ENCODE measurements at places on chromosomes 7 and 10.

DNA sequence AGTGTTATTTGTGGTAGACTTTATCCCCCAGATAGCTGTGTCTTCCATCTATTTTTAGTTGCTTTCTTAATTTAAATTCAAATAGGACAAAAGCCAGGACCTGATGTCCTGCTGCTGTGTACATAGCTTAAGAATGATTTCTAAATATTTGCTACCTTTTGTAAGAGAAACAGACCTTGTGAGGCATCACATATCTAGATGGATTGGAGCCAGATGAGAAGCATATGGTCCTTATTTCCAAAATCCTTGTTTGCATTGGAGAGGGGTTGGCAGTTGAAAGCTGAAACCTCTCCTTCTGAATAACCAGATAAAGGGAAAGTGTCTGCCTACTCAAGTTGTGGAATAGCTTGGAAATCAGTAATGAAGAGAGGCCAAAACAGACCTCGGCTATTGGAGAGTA, 50.7 kb upstream of the AMPH start:
- no peak overlapping the region for H3K27ac ChIP-seq
- H3K4me3 ChIP-seq, result no peak overlapping the region
- no peaks in the 10 kb centered on the region for H3K4me1 ChIP-seq
- H3K36me3 ChIP-seq, result no peaks in the 10 kb centered on the region
- no peaks in the 10 kb centered on the region for H3K27me3 ChIP-seq
- no peak for DNase-seq

GRCh38 chr10:49093922-49094321, 21.4 kb downstream of the VSTM4 start:
- no peak overlapping the region for H3K27ac ChIP-seq
- H3K4me1 ChIP-seq, result no peaks in the 10 kb centered on the region
- H3K4me3 ChIP-seq, result no peak overlapping the region

DNA sequence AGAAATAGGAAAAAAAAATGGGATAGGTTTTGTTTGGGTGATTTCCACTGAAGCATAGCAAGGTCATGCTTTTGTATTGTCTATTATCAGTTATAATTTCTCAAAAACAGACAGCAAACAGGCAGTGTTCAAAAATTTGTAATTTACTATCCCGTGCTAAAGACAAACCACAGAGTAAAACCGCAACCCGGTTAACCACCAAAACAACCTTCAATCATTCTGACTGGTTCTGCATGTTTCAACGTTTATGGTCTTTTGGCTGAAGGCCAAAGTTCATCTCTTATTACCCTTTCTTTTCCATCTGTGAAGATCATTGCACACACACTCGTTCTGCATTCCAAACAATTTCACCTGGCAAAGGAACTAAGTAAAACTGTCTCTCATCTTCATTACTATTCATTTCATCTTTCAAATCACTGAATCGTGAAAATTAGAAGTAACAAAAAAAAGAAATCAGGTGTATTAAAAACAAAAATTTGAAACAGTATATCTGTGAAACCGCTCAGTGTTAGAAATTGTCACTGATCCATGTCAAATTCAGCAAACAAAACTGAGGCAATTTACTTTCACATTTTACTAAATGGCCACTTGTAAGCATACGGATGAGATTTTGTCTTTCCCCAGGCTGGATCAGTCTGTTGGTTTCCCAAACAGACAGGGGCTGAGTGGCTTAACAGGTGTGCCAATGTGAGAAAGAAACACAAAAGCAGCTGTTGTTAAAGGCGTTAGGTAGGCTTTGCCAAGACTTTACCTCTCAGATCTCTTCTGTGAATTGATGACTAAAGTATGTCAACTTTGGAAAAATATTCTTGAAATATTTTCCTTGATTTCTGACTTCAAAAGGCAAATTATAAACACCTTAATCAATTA, 539.6 kb downstream of the CNTNAP2 start:
- no peak overlapping the region for H3K27ac ChIP-seq
- H3K4me3 ChIP-seq, result no peak overlapping the region
- no peaks in the 10 kb centered on the region for H3K27me3 ChIP-seq
- DNase-seq, result no peak

DNA sequence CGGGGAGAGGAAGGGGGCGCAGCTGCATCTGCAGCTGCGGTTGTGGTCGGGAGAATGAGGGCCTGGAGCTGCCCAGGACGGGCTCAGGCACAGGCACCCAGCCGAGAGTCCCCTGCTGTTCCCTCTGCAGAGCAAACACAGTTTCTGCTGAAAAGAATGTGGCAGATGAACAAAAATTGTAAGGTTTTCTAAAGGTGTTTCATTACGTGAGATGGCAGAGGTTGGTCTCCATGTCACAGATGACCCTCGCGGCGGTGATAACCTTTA, 456.2 kb downstream of the DNAJB6 start:
- H3K27ac ChIP-seq, result no peak overlapping the region
- no peaks in the 10 kb centered on the region for H3K27me3 ChIP-seq
- H3K36me3 ChIP-seq, result no peaks in the 10 kb centered on the region
- no peak for DNase-seq
- H3K4me1 ChIP-seq, result no peaks in the 10 kb centered on the region

DNA sequence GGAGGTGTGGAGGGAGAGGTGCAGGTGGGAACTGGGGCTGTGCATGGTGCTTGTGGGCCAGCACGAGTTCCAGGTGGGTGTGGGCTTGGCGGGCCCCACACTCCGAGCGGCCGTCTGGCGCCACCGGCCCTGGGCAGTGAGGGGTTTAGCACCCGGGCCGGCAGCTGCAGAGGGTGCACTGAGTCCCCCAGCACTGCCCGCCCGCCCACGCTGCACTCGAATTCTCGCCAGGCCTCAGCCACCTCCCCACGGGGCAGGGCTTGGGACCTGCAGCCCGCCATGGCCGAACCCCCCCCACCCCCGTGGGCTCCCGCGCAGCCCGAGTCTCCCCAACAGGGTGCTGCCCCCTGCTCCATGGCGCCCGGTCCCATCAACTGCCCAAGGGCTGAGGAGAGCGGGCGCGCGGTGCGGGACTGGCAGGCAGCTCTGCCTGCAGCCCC, 810.2 kb downstream of the PCDH15 start:
- no peak for DNase-seq
- H3K27ac ChIP-seq, result no peak overlapping the region
- H3K4me1 ChIP-seq, result no peaks in the 10 kb centered on the region
- H3K4me3 ChIP-seq, result no peak overlapping the region

GRCh38 chr7:83921941-83922607, 272.5 kb downstream of the SEMA3A start:
- H3K36me3 ChIP-seq, result no peaks in the 10 kb centered on the region
- H3K4me1 ChIP-seq, result no peaks in the 10 kb centered on the region
- no peak overlapping the region for H3K4me3 ChIP-seq
- peak; percentile 4 for DNase-seq
- no peak overlapping the region for H3K27ac ChIP-seq

GRCh38 chr10:74898201-74898976, 72.0 kb downstream of the KAT6B start:
- H3K27me3 ChIP-seq, result no peaks in the 10 kb centered on the region
- no peak overlapping the region for H3K4me3 ChIP-seq
- H3K36me3 ChIP-seq, result no peaks in the 10 kb centered on the region
- peaks cover 21% of the 10 kb centered on the region for H3K4me1 ChIP-seq

DNA sequence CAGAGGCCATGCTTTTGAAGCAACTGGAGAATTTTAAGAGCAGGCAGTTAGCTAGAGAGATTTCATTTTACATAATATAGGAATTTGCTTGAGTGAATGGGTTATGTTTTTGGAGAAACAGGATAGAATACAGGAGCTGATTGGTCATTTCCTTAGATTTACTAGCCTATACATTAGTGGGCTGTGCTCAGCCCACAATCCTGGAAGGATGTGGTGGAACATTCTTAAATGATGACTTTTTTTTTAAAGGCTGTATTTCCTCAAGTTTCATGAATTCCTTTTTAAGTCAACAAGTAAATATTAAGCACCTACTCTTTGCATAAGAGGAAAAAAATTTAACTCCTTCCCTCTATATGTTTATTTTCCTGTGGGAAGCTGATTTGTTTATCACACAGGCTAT, 314.4 kb upstream of the BMPER start:
- H3K27ac ChIP-seq, result no peak overlapping the region
- no peak for DNase-seq
- H3K4me1 ChIP-seq, result no peaks in the 10 kb centered on the region

GRCh38 chr7:133513608-133514007, 260.7 kb downstream of the EXOC4 start:
- no peaks in the 10 kb centered on the region for H3K36me3 ChIP-seq
- no peak overlapping the region for H3K4me3 ChIP-seq
- H3K27me3 ChIP-seq, result no peaks in the 10 kb centered on the region

Data from A673 (cell line).